ENCODE measurements at places on chromosomes 1 and 21.

- no peak for DNase-seq
Measured at GRCh38 chr21:26167593-26167992, 3.0 kb downstream of the APP start.

- no peak for DNase-seq
Measured at GRCh38 chr1:158071138-158071537, 77.7 kb downstream of the KIRREL1 start.

DNA sequence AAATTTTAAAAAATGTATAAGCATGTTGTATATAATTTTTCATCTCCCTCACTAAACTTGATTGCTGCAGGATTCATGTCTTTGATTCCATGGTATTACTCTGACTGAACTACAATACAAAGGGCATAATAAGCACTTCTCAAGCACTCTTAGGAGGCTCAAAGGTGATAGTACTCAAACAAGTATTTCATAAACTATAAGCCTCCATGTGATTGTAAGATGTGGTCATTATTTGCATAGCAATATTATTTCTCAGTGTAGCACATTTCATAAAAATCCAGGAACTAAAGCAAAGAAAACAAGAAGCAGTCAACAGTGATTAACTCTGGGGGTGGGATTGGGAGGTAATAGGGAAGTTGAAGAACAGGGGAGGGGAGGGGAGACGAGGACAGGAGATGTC, 106.2 kb upstream of the DPT start:
- no peak for DNase-seq

GRCh38 chr1:183760661-183761060, 44.3 kb upstream of the RGL1 start:
- DNase-seq = no peak

DNA sequence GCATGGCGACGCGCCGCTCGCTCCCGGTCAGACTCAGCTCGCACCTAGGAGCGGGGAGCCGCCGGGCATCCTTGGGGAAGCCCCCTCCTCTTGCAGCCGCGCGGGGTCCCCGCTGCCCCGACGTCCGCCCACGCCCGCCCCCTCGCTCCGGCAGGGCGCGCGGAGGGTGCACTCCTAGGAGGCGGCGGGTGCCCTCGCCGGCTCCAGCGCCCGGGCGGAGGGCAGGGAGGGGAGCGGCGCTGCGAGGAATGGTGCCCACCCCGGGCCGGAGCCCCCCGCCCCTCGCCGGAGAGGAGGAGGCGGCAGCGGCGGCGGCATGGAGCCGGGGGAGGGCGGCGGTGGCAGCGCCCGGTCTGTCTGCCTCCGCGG, 488 bp downstream of the FAM78B start:
- no peak for DNase-seq

DNA sequence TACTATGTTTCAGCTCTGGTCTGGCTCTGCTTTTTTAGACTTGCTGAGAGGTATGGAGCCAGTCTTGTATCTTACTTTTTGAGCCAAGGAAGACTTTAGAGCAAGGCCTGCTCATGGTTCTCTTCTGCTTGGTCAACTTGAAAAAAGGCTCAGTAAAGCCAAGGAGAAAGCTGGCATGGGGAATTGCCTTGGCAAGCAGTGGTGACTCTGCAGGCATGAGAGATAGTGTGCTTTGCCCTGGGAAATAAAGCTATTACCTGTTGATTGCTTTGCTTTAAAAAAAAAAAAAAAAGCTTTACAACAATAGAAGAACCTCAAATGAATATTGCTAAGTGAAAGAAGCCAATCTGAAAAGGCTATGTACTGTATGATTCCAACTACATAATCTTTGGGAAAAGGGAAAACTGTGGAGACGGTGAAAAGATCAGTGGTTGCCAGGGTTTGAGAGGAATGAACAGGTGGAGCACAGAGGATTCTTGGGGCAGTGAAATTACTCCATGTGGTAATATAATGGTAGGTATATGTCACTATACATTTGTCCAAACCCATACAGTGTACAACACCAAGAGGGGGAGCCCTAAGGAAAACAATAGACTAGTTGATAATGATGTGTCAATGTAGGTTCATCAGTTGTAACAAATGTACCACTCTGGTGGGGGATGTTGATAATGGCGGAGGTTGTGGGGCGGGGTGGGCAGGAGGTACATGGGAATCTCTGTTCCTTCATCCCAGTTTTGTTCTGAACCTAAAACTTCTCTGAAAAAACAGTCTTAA, 87.6 kb downstream of the HMCN1 start:
- DNase-seq = no peak

GRCh38 chr21:42164064-42164789, 54.7 kb upstream of the ABCG1 start:
- DNase-seq = no peak

- DNase-seq = no peak
Measured at GRCh38 chr1:10857687-10858086, 61.2 kb upstream of the CASZ1 start.

- no peak for DNase-seq
Measured at GRCh38 chr1:76029331-76029730, 45.2 kb upstream of the ST6GALNAC3 start.

GRCh38 chr1:33255347-33256220, 708 bp upstream of the ZNF362 start:
- DNase-seq = no peak

- DNase-seq = no peak
Measured at GRCh38 chr1:29900712-29901111, 664.4 kb downstream of the PTPRU start.

- no peak for DNase-seq
Measured at GRCh38 chr1:155481741-155482241, 80.8 kb downstream of the ASH1L start.

DNA sequence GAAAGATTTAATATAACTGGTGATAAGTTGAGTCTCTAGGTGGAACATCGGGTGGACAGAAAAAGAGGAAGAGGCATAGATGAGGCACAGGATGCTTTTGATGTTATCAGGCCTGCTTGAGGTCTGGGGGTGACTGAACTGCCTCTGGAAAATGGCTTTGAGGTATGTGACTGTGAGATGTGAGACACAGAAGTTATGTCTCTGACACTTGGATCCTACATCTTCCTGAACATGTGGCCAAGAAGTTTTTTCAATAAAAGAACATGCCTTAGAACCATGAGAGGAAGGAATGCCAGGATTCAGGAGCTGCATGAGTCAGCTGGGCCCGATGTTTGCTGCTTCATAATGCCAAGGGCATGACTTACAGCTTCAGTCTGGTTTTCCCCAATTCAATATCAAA, 11.5 kb upstream of the AIM2 start:
- peak; percentile 48 for DNase-seq

GRCh38 chr1:52825868-52826267, 16.7 kb upstream of the ZYG11A start:
- DNase-seq = no peak

- peak; percentile 75 for DNase-seq
Measured at GRCh38 chr1:150979092-150980056, 2.7 kb upstream of the ANXA9 start.

- DNase-seq = no peak
Measured at GRCh38 chr21:17545007-17545406, 32.2 kb downstream of the CXADR start.

GRCh38 chr21:17472592-17473271, 40.1 kb upstream of the CXADR start:
- no peak for DNase-seq

DNA sequence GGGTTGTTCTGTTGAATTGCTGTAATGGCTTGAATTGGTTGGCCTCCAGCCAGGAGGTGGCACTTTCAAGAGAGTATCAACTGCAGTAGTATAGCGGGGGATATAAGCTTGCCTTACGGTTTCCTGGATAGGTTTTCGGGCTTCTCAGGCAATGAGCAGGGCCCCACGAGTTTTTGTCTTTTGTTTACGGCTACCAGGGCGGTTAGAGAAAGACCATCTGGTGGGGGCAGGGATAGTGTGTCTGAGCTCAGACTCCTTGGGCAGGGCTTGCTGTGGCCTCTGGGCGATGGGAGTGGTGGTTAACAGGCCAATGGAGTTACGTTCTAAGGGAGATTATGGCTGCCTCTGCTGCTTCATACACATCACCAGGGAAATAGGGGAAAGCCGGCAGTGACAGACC, 62.8 kb downstream of the DTL start:
- no peak for DNase-seq

GRCh38 chr1:59926381-59927123, at the start of gene CYP2J2:
CYP2J2 (minus strand) TSS chr1:59926773; CDS start chr1:59926746, 27 bp downstream.
- no peak for DNase-seq

DNA sequence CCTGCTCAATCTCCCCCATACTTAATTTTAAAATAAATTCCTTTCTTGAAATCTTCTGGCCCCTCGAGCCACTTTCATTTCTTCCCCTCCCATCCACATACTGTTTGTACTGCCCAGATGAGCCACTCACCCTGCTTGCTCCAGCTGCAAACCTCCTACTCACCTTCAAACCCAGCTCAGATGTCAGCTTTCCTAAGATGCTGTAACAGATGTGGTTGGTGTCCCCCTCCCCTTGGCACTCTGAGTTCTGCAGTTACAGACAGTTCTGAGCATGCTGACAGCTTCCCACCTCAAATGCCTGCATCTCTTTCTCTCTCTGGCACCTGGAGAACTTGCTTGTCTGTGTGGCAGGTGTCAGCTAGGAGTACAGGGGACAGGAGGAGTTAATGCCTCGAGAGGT, 106.7 kb downstream of the PTPRU start:
- no peak for DNase-seq

DNA sequence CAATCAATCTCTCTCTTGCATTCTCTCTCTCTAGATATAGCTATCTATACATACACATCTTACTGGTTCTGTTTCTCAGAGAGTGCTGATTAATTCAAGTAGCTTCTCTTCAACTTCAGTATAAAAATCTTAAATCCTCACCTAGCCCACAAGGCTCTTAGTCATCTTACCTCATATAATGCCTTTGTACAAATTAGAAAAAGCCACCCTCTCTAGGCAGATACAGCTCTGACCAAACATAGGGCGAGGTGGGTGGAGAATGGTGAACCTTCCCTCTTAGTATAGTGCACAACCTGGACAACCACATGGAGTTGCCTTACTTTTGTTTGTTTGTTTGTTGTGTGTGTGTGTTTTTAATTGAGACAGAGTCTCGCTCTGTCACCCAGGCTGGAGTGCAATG, 5.1 kb upstream of the INAVA start:
- DNase-seq = no peak

DNA sequence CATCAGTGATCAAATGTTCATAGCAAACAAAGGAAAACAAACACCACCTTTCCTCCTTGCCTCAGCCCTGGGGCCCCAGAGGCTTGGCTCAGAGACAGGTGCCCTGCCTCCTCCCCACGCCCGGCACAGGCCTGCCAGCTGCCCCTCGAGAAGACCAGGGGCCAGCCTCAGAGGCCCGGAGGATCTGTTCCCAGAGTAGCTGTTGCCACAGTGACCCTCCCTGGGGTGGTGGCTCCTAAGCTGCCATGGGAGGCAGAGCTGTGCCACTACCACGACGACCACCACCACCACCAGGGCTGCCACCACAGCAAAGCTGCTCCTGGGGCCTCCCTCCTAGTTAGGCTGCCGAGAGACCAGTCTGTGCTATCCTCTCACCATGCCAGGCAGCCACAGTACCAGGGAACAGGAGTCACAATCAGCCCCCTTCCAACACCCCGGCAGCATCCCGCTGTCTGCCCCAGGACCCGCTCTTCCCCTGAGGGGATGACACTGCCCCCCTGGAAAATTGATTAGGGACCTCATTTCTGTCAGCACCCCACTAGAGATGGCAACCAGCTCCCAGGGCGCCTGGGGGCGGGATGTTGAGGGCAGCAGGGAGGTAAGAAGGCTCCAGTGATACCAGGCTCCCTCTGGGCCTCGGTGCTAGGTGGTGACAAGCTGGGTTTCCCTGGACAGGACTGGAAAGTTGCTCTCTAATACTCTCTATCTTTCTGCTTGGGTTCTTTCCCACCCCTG, 30.5 kb downstream of the KCNC4 start:
- DNase-seq = no peak

- DNase-seq = no peak
Measured at GRCh38 chr1:205170532-205171269, 40.8 kb downstream of the DSTYK start.

DNA sequence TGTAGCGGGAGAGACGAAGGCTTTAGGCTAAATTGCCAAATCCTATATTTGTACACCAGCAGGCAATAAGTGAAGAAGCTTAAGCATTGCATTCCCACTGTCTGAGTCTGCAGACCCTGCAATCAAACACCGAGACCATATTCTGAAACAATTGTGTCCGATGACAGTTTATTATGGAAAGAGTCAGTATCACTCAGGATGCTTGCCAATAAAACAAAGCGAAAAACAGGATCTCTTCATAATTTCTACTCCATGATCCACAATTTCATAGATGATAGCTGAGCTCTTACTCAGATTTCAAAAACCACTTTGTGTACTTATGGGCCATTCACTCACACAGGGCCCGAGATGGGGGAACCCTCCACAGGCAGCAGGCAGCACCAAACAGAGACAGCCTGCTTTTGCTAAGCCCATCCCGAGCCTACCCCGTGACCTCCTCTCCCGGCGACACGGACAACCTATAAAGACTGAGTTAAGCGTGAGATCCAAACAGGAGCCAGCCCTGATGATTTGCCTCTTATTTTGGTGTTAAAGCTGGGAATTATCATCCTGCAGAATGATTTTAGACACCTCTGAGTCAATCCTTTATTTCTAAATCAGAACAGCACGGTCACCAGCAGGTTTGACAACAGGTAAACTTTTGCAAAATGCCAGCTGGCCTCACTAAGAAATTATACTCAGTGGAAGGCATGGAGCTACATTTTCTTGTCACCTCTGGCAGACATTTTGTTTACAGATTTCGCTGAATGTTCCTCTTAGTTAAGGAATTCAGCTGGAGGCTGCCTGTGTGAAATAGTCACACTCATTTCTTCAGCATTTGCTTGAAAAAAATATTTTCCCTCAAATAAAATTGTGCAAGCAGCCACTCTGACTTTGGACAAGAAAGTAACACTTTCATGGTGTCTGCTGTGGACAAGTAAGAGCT, 212.4 kb downstream of the GPATCH2 start:
- peak; percentile 18 for DNase-seq

DNA sequence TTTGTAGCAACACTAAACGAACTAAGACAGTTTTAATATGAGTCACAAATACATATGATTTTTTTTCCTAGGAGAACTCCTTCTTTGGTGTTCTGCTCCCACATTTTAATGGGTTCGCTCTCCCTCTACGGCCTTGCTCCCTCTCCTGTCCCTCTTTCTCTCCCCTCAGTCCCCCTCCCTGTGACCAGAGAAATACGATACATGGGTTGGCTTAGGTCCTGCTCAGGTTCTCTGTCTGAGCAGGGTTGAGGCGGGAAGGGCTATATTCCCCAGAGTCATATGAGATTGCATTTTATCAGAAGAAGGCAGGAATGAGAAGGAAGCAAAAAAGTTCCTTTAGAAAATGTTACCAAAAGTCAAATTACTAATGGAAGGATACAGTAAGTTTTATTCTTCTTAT, 44.6 kb downstream of the UBE2U start:
- no peak for DNase-seq

DNA sequence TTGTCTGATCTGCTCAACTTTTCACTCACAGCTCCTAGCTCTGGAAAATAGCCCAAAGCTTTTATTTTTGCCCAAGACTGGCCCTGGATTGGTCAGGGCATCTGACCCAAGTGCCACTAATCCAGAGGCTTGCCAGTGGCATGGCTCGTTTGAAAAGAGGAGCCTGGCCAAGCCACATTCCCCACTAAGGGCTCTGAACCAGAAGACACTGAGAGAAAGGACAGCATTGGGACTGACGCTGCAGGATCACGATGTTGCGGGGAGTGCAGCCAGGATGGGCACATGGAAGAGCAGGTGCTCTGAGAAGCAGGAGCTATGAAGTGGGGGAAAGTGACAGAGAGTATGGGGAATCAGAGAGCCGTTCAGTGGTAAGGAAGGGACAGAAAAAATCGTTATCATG, 44.9 kb upstream of the TSPAN2 start:
- DNase-seq = no peak

GRCh38 chr1:218959784-218960183, 213.9 kb upstream of the LYPLAL1 start:
- DNase-seq = no peak

GRCh38 chr1:26337206-26337535, 16.8 kb downstream of the CRYBG2 start:
- no peak for DNase-seq

All from AG04450 (cell line).